ENCODE measurements at places on chromosomes 7 and 10.

GRCh38 chr10:99339077-99339476 lies 9.9 kb downstream of the CNNM1 start:
- no peak for DNase-seq

DNA sequence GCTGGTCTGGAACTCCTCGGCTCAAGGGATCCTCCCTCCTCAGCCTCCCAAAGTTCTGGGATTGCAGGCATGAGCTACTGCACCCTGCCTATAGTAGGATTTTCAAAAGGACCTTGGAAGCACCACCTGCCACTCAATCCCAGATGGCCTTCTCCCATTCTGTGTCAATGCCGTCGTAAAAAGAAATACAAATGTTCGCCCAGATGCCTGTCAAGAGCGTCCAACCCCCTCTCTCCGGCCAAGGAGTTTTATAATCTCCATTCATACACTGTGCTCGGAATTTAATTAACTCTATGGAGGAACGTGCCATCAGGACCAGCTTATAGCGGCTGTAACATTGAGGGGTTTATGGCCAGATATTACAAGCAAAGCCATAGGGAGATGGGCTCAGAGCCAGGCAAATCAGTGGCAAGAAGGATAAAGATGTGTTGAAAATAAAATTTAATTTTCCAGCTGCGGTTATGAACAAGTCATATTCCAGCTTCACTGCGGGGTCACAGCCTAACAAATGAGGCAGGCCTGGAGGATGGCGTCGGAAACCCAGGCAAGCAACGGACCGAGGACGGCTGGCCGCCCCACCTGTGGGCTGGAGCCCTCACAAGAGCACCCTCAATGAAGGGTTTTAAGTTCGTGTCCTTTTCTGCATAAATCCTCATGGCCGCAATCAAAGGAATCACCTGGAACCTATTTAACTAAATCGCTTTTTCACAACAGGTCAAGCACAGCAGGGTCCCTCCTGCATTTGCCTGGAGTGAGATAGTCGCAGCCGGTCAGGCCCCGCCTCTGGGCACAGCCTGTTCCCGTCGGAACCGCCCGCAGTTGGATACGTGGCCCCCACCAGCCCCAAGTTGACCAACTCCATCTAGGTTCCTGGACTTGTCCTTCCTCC lies 374.5 kb upstream of the FOXK1 start:
- DNase-seq, result no peak

- DNase-seq, result no peak
Observed at GRCh38 chr7:101953248-101953819, 135.9 kb downstream of the CUX1 start.

- no peak for DNase-seq
Observed at GRCh38 chr7:155464948-155465739, 7.2 kb downstream of the EN2 start.

DNA sequence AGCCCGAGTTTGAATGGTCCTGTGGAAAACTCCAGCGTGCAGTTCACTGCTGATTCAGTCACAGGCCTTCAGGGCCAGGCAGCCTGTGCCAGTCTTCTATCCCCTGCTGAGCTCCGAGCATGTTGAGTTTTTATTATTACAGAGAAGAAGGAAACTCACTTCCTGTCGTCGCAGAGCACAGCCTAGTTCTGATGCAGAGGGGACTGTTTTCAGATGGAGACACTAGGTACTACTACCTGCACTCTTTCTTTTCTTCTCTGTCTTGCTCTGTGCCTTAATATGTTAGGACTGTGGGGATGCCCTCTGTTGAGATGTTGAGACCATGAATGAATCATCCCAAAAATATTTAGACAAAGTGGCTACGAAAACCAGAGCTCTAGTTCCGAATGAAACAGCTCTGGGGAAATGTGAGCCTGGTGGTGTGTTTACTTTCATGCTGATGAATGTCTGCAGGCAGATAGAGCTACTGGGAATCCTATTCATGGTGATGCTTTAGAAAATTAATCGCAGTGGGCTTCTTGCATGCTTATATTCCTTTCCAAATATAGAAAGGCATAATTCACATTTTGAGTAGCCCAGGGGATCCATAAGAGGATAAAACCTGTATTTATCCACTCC lies 29.6 kb downstream of the CASP7 start:
- no peak for DNase-seq

GRCh38 chr7:107479303-107479702 lies 9.4 kb downstream of the GPR22 start:
- DNase-seq, result no peak

DNA sequence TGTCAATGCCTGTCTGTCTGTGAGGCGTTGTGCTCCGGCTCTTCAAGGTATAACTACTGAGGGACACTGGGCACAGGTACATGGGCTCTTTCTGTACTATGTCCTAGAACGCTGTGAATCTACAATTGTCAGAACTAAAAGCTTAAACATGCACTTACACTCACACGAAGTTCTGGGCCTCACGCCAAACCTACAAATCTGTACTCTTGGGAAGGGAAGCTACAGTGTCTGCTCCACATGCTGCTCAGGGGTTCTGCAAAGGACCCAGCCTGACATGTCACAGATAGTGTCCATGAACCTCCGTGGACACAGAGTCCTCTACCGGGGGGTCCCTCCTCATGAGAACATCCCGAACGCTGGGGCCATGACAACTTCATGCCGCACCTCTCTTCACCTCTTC lies 268.7 kb downstream of the WDR37 start:
- no peak for DNase-seq
